Naive B cell (primary cell): ENCODE measurements at places on chromosomes 2 and 18.
A peak's percentile ranks its signal among the peaks of the same experiment; 100 is the strongest.

- DNase-seq = no peak
Measured at GRCh38 chr2:120322329-120322728, 23.6 kb upstream of the INHBB start.

GRCh38 chr2:145918951-145919350 is 1399.0 kb upstream of the ZEB2 start:
- no peak for DNase-seq

- DNase-seq = no peak
Measured at GRCh38 chr2:158061763-158062162, 39.9 kb upstream of the UPP2 start.

GRCh38 chr2:100893392-100894104 is 73.6 kb downstream of the NPAS2 start:
- no peak for DNase-seq

DNA sequence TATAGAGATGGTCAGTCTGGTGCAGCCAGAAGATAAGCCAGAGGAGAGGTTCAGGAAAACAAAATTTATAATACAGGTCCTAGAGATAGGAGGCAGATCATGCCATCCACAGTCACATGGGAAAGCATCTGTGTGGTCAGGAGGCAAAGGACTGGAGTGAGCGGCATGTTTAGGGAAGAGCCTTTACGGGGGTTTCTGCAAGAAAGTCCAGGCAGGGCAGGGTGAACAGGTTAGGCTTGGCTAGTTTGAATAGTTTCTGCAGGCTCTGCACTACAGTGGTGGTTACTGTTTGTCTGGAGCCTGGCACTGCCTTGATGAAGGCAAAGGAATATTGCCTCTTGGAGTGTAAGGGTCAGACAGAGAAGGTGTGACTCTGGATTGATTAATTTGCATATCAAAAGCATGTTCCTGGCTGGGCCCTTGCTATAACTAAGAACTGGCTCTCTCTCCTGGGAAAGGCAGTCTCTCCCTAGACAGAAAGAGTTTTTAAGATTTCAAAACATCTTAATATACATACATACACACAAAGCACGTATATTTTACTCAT is 1034.7 kb upstream of the CHAC2 start:
- DNase-seq = no peak

DNA sequence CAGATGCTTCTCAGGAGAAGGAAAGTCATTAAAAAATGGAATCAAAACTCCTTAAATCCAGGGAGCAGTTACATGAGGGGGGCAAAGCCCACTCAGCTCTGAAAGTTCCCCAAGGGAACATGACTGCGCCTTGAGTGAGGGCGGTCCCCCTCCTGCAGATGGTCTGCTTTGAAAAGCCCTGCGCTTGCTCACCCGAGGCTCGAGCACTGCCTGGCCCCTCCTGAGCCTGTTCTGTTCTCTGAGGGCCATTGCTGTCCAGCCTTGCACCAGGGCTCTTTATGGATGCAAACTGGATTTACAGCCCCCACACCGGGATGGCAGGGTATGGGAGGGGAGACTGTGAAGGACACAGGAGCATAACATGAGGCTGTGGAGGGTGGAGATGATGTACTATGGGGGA is 37.8 kb upstream of the DNMT3A start:
- no peak for DNase-seq

DNA sequence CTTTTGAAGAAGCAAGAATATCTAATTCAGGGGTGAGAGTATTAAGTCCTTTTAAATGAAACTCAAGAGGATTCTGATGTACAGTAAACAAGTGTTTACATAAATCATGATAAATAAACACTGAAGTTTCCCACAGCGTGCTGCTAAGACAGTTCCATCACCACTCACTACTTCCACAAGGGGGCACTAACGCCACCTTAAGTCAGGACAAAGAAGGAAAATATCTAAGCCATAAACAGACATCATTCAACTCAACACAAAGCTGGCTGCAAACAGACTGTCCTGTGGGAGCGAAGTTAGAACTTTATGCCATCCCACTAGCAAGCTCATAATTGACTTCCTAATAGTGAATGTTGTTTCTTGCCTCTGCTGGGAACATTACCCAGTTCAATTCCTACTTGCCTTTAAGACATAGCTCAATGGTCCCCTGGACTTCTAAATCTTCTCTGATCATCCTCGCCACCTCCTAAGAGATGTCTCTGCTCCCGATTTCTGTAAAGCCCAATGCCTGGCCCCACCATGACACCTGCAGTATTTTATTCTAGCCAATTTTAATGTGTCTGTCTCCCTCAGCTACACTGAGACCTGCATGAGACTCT is 36.5 kb downstream of the MRPL44 start:
- peak; percentile 45 for DNase-seq

- DNase-seq = no peak
Measured at GRCh38 chr2:168723275-168723899, 79.0 kb upstream of the NOSTRIN start.

GRCh38 chr2:120769787-120770120 is 34.1 kb downstream of the GLI2 start:
- no peak for DNase-seq

GRCh38 chr2:29262681-29263260 is 147.6 kb downstream of the CLIP4 start:
- no peak for DNase-seq

GRCh38 chr2:58620093-58620492 is 379.0 kb upstream of the FANCL start:
- DNase-seq = no peak
